ENCODE measurements at places on chromosomes 1 and 21.

GRCh38 chr1:166305371-166305770 is 138.6 kb upstream of the FAM78B start:
- no peak for DNase-seq

DNA sequence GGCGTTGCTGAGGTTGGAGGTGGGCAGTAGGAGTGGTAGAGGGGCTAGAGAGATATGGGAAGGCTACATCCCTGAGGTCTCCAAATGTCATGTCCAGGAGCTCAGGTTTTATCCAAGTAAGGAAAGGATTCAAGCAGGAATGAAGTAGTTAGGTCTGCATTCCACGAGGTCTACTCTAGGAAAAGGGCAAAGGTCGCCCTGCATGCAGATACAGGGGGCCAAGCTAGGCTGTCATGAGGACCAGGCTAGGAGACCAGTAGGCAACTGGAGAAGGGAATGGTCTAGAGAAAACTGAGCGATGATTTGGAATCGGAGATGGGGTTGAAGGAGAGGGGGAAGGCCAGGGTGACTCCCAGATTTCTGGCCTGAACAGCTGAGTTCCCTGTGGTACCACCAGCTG is 48.7 kb downstream of the IRF2BP2 start:
- no peak for DNase-seq

GRCh38 chr1:916173-917075 is 7.3 kb upstream of the SAMD11 start:
- DNase-seq: no peak

DNA sequence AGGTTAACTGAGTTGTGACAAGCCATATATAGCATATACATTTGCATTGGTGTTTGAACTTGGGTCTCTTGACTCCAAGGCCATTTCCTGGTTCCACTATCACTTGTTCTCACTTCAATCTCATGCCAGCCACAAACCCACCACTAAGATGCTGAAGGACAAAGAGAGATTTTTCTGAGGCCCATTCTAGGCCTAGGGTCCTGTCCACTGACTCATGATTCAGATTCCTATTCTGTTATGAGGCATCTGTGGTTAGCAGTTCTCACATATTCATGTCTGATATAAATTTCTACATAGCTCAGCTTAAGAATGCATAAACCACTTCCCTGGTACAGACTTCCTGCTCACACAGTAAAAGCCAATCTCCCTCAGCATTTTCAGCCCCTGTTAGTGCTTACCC is 326.1 kb upstream of the BEND5 start:
- no peak for DNase-seq

- no peak for DNase-seq
Observed at GRCh38 chr1:227736814-227737432, 1.7 kb downstream of the SNAP47 start.

GRCh38 chr1:207009182-207009850 is 23.2 kb downstream of the C1orf116 start:
- no peak for DNase-seq

GRCh38 chr21:42425591-42425990 is 21.9 kb downstream of the UBASH3A start:
- no peak for DNase-seq

DNA sequence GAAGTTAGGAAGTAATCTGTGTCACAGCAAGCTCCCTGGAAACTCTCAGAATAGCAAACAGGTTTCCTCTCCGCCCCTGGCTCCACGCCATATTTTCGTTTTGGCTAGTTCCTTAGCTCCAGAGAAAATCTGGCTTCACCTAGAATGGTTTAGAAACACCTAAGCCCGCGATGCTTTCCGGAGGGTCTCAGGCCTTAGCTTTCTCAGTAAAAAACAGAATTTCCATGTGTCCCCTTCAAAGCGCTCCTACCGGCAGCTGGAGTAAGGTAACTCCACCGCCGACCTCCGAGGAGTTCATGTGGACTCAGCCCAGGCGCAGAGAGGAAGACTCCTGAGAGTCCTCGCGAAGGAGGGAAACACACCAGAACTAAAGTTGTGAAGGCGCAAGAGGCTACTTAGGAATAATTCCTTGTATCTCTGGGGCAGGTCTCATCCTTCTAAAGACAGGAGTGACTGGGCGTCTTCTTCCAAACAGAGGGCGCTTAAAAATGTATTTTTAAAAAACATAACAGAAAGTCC is 406 bp downstream of the KIAA0040 start:
- peak; percentile 20 for DNase-seq

DNA sequence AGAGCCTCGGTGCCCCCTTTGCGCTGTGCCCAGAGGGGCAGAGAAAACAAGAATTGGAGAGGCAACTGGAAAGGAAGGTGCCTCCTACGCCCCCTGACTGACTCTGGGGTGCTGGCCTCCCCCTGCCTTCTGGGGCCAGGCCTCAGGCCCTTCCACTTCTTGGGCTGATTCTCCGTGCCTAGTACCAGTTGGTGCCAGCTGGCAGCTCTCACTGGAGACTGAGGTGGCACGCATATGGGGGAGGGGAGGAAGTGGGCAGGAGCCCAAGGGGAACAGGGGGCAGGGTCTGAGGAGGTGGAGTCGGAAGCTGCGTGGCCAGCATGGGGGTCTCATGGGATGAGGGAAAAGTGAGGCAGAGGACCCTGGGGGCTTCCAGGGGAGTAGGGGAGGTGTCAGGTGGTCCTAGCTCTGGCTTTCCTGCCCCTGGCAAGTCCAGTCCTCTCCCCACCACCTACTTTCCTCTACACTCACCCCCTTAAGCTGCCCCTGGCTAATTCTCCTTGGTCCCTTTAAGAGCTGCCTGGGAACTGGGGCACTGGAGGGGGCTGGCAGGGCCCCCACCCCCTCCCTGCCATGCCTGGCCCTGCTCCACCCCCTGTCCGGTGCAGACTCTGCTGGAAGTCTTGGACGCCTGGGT is 6.5 kb upstream of the SEMA4A start:
- DNase-seq: no peak

DNA sequence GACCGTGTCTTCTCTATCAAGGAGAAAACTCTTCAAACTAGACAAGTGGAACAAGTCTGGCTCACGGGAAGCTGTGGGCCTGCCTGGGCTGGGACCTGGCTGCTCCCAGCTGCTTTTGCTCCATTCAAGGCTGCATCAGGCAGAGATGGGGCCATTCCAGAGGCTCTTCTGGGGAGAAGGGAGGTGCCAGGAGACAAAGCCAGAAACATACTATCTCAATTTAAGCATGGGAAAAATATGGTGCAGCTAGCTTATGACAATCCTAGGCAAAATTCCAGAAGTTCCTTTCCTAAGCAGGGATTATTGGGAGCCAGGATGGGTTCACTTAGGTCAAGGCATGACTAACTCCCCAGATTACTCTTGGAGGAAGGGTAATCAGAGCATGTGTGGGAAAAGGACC is 90.8 kb upstream of the SLC2A1 start:
- no peak for DNase-seq

DNA sequence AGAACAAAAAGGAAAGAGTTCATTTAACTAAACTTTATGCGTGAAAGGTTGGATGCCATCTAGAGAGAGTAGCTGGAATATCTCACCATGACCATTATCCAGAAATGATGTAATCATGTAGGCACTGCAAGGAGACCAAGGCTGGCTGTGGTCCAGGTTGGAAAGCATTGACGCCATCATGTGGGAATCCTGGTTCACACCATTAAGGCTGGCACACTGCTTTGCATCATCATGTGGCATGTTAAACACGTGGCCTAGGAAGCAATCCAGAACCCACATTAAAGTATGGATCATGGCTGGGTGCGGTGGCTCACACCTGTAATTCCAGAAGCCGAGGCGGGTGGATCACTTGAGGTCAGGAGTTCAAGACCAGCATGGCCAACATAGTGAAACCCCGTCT is 4.3 kb downstream of the ADAMTS1 start:
- no peak for DNase-seq

DNA sequence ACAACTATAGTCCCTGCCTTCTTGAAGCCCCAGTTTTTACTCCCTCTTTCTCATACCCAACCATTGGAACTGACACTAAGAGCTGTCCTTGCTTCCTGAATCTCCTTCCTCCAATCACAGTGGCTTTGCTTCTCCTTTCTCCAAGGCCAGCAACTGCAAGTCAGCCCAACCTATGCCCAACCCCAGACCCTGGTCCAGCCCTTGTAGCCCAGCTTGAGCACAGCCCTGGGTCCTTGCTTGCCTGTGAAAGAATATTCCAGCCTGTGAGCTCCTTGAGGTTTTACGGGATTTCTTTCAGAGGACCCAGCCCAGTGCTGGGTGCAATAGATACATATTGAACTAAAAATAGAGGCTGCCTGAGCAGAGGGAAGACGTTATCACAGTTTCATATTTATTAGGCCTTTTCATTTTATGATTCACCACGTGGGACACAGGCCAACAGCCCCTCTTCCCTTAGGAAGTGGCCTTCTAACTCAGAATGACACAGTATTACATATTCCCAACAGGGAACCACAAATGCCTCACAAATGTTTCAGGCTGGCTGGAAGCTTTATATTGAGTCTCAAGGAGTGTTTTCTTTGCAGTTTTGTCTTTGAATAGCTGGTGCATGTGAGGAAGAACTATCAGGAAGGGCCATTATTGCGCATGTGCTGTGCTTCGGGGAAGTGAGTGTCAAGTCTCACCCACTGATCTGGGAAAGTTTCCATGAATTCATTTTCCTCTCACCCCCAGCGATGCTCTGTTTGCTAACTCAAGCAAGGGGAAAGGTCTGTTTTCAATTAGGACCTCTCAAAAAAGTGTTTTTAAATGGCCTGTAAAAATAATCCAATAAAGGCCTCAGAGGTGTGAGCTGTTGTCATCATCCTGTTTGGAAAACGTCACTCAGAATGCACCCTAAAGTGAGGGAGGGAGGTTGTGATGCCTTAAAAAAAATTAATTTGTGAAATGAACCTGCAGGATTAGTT is 92.3 kb upstream of the NFIA start:
- DNase-seq: no peak

DNA sequence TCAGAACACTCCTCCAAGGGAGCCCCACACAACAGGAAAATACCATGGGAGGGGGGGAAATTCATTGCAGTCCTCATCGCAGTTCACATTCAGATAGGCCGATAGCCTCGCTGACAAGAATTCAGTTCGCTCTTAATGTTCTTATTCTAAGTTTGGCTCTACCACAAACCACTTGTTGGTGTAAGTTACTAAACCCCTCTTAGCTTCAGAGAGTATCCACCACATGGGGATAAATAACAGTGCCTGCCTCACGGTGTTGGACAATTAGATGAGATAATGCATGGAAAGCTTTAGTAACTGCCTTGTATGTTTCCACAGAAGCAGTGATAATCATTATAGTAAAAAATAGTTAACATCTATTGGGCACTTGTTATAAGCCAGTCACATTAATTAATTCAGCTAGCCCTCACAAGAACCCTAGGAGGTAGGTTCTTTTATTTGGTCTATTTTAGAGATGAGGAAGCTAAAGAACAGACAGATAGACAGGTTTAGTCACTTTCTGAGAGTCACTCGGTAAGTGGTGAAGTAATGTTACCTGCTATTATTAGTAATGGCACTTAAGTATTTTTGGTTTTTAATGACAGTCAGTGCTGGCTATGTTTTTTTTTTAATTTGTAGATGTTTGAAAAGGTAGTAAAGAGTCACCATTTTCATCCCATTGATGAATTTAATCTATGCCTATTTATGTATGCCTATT is 10.1 kb downstream of the VAV3 start:
- DNase-seq: no peak

- no peak for DNase-seq
Observed at GRCh38 chr1:90834886-90835660, 118.0 kb upstream of the BARHL2 start.

- no peak for DNase-seq
Observed at GRCh38 chr1:247748041-247748440, at the start of gene OR14A2. TSS of gene OR14A2 (minus strand) at chr1:247748141.

DNA sequence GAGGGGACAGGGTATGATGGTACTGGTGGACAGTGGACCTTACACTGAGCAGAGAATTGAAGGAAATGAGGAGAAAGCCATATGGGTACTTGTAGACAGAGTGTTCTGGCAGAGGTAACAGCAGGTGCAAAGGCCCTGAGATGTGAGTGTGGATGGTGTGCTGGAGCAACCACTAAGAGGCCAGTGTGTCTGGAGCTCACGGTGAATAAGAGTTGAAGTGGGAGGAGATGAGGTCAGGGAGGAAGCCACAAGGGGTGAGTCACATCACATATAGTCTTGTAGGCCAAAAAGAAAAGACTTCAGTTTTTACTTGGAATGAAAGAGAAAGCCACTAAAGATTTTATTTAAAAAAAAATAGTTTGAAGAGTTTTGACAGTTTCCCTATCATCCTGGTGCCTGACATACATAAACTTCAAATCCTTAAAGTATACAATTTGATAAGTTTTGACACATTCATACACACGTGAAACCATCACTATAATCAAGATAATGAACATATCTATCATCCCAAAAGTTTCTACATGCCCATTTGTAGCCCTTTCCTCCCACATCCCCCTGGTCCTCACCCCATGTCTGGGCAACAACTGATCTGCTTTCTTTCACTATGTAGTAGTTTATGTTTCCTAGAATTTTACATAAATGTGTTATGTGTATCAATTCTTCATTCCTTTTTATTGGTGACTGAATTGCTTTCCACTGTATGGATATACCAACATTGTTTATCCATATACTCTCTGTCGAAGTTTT is 148.4 kb downstream of the GPATCH2 start:
- DNase-seq: peak; percentile 46

DNA sequence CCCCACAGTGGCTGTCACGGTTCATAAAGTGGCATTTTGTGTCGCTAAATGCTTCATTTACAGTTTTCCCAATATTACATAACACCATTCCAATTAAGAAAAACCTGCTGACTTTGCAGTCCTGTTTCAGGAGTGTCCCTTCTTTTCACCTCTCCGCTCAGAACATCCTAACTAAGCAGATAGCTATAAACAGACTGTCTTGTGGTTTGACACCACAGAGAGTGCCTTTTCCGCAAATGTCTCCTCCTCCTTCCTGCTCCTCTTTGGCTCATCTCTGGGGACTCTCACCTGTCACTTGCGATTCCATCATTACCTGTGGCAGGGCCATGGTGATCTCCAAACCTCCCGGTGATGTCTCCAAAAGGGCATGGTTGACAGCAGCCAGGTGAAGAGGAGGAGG is 119.0 kb downstream of the CNIH3 start:
- DNase-seq: peak; percentile 20

GRCh38 chr1:80249699-80250098 is 1243.2 kb upstream of the ADGRL4 start:
- no peak for DNase-seq

DNA sequence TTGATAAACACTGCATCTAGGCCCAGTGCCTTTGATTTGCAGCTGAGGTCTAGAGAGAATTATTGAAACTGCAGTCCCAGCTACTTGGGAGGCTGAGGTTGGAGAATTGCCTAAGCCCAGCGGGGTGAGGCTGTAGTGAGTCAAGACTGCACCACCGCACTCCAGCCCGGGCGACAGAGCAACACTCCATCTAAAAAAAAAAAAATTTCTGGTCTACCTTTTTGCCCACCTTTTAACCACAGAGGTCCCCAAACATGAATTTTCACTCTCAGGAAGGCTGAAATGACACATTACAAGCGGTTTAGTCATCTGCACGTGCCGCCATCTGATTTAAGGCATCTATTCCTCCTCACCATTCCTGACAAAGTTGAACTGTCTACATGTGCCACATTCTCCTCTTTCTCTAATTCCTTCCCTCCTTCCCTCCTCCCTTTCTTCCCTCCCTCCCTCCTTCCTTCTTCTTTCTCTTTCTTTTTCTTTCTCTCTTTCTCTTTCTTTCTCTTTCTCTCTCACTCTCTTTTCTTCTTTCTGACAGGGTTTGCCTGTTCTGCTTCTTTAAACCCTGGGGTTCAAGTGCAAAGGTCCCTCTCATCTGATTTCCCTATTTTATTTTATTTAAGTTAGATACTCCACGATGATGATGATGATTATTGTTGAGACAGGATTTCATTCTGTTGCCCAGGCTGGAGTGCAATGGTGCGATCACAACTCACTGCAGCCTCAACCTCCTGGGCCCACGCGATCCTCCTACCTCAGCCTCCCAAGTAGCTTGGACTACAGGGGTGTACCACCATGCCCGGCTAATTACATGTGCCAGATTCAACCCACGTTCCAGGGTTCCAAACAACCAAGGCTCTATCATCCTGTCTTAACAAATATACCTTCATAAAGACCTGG is 3.0 kb upstream of the SOD1 start:
- DNase-seq: no peak

All from activated T-helper 1 cell treated with anti-CD3 and anti-CD28 coated beads, Interleukin-12 subunit alpha, Interleukin-12 subunit beta, Interleukin-2, Interleukin-4 antibody, amounts not matched to agents 30 ng/mL and 10 ng/mL and 1 ng/mL, durations not matched to agents 14 hours and 24 hours and 36 hours (primary cell).